ENCODE measurements at places on chromosomes 2 and 18.

DNA sequence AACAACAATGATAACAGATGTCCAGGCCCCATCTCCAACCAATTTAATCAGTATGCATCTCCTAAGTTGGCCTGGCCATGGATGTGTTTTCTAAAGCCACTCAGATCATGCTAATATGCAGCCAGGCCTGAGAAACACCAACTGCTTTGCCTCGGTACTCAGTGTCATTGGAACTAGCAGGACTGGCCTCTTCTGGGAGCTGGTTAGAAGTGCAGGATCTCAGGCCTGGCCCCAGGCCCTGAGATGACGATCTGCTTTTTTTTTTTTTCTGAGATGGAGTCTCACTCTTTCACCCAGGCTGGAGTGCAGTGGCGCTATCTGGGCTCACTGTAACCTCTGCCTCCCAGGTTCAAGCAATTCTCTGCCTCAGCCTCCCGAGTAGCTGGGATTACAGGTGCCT, 69.1 kb downstream of the IRS1 start:
- no peak for DNase-seq

DNA sequence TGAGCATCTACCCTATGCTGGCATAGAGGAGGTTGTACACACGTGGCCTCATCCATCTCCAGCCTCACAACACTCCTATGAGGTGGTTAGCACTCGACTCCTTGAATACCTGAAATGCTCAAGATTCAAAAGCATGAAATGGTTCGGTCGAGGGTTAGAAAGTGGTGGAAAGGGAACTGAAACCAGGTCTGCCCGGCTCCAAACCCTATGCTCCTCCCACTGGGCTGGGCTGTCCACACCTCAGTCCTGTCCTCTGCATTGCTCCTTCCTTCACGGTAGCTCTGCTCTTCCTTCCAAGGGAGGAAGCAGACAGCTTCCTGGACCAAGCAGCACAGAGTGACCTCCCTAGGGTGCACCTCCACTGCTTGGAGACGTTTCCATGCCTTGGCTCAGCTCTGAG, 565.2 kb upstream of the ID2 start:
- DNase-seq, result no peak

- DNase-seq, result no peak
Measured at GRCh38 chr2:38029512-38029911, 46.4 kb downstream of the CYP1B1 start.

DNA sequence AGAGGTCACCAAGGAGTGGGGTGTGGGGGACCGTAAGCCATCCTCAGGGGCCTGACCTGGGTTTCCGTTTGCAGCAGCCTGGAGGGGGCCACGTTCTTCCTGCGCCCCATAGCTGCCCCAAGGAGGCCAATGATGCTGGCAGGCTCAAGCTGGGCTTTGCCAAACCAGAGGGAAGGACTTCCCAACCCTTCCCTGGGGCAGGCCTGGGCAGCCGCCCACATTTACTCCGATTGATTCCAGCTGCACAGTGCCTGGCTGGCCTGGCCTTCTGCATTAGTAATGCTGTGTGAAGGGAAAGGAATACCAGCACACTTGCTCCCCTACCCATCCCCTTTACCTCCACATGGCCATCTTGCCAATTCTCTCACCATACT, 360.6 kb upstream of the SLC14A2 start:
- DNase-seq, result no peak

GRCh38 chr2:225010804-225011203, 31.5 kb downstream of the DOCK10 start:
- no peak for DNase-seq

DNA sequence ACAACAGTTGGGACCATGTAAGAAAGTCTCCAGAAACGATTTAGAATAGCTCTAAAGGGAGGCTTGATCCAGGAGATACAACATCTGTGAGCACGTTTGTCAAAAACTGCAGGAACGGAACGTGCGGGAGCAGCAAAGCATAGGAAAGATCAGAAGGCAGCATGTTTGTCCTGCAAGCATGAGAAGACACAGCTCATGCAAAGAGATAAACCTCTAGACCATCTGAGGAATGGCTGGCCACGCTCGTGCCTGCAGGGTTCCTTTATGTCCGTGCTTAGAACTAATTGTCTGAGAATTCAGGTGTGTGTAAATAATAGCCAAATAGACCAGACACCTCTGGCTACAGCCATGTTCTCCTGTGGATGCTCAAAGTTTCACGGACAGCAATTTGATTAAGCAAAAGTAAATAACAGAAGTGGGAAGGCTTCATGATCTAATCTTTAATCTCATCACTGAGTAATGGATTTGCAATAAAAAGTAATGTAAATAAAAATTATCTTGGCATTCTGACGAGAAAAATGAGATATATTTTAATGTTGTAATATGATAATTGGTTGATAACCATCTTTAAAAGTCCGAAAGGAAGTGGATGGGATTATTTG, 534.8 kb upstream of the CDH7 start:
- DNase-seq, result no peak

DNA sequence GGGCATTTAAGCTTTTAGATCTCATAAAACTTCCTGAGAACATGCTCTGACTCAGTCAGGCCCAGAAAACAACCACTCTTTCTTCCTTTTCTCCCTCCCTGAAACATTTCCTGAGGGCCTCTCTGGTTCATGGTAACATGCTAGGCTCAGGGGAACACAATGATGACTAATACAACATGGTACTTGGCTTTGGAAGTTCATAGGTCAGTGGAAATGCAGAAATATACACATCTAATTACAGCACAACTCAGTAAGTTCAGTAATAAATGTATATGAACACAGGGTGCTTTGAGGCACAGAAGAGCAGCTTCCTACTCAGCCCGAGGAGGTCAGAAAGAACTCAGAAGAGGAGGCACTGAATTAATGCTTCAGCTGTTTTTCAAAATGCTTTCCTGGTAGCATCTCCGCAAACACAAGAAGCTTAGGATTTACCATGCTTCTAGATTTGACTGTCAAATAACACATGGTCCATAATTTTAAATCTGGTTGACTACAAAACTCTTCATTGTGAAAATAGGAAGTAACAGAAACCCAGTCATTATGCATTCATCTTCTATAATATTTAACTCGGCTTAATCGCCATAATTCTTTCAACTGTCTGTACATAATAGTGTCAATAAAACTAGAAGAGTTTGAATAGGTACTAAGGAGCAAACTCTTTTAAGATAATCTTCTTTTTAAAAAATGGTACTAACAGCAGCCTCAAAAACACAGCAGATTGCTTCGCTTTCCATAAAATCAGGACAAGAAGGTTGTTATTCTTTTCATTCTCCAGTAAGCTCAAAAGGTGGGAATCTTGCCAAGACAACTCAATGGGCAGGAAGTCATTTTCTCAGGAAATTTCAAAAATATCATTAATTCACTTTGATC, 251.3 kb downstream of the DLGAP1 start:
- no peak for DNase-seq

DNA sequence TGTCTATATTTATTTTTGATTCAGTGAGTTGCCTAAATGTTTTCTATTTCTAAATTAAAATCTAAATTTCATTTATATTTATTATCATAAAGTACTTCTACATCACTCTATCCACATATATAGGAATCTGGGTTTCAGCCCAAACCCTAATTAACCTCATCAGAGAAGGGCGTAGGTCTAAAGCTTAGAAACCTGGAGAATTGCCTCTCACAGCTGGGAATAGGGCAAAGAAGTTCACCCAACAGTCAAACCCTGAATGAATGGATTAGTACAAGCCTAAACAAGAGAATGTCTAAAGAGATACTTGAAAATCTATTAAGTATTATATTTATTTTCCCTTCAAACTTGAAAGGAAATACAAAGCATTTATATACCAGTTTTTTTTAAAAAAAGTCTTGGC, 26.2 kb downstream of the TFPI start:
- DNase-seq, result no peak

- no peak for DNase-seq
Measured at GRCh38 chr2:28547223-28547860, 51.5 kb downstream of the PLB1 start.

- no peak for DNase-seq
Measured at GRCh38 chr2:62474176-62474575, 31.8 kb downstream of the TMEM17 start.

GRCh38 chr18:77321823-77322805, 72.5 kb downstream of the GALR1 start:
- DNase-seq, result no peak

- no peak for DNase-seq
Measured at GRCh38 chr2:226118471-226119429, 680.9 kb downstream of the IRS1 start.

DNA sequence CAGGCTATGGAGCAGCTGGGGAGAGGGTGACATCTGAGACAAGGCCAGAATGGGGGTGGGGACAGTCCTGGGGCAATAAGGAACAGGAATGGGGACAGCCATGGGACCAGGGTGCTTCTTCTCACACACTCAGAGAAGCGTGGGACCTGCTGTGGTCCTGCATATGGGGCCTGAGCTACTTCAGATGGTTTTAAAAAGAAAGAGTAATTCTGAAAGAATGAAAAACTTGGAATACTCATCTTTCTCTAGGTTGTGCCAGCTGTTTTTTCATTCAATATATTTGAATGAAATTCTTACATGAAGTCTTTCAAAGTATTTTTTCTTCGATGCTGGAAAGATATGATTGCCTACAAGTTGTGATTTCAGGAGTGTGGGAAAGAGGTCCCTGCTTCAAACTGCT, 227.5 kb upstream of the APCDD1 start:
- DNase-seq, result no peak

DNA sequence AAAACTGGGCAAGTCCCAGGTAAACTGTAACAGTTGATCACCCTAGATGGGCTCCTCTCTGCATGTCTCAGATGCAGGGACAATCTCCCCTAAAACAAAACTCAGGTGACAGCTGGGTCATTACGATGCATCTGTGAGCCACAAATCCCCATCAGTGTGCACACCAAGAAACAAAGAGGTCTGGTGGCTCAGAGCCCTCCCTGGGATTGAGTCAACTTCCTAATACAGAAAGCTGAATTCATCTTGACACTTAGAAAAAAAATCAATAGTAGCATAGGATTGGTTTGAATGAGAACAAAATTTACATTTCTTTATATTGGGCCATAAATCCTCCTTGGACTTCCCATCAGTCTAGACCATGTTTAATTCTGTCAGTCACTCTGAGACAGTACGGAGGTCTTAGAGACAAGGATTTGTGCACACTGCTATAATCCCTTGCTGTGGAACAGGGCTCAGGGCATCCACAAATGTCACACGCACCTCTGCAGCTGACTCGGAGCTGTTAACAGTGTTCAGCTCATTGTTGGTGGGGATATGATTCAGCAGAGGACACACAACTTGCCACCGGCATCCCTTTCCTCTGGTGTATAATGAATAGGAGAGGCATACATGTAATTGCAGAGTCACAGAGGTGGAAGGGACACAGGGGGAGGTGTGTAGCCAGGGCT, 44.5 kb upstream of the DAPL1 start:
- DNase-seq, result no peak

DNA sequence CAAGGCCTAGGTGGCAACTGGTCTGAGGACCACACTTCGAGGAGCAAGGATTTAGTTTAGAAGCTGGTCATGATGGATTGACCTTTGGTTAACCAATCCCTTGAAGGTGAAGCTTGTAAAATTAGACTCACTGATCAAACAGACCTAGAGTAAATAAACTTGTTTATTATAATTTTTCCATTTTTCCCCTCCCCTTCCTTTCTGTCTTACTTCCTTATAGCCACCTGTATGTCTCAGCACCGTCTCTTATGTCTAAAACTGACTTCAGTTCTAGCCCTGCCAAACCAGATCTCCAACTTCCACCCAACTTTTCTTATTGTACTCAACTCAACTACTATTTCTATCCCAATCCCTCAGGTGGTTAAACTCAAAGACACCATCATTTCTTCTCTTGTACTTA, 92.8 kb upstream of the THOC1 start:
- no peak for DNase-seq

GRCh38 chr2:207944334-207944733, 81.0 kb downstream of the PLEKHM3 start:
- DNase-seq, result no peak

- no peak for DNase-seq
Measured at GRCh38 chr18:59516356-59517155, 157.5 kb upstream of the LMAN1 start.

DNA sequence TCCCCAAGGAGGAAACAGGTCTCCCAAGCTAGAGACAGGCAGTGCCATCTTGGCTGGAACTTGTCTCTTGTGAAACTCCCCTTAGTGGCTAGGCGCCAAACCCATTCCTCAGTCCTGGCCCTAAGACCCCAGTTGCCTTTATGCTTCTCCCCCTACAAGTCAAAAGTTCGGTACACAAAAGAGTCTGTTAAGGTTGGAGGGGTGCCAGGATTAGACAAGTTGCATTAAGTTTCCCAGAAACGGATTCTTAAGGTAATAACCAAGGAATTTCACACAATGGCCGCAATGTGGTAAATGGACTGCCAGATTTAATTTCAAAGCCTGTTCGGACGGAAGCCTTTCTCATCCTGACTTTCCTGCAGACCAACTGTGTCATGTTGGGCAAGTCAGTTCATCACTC, 80.7 kb downstream of the CCBE1 start:
- DNase-seq, result no peak

- DNase-seq, result no peak
Measured at GRCh38 chr2:11753452-11753885, 7.0 kb downstream of the LPIN1 start.

DNA sequence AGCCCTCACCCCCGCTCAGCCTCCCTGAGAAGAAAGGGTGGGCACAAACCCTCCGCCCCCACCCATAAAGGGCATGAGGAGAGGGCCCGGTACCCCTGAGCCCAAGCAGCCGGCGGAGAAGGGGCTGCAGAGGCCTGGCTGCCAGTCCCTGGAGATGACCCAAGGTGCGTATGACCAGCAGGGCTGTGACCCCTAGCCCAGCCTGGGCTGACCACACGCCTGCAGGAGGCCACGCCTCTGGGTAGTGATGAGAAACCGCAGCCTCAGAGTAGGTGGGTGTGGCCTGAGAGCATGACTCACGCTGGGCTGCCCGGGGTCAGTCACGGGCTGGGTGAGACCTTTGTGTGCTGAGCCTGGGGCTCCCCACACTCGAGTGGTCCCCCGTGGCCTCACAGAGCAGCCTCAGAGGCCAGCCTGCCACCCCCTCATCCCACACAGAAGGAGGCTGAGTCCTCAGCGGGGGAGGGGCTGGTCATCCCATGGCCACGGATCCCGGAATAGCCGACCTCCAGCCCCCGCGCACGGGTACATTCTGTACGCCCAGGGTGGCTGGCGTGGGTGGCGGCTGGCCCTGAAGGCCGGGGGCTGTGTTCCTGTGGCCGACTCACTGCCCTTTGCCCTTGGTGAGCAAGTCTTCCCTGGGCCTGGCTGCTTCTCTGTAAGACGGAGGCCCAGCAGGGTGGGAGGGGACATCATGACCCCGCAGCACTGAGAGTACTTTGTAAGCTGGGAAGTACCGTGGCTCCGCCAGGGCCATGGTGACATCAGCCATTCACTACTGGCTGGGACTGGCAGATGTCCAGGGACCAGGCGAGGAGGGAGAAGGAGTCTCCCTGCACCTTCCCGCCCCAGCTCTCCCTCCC, 110.8 kb upstream of the OTOS start:
- DNase-seq, result no peak

- DNase-seq, result no peak
Measured at GRCh38 chr2:46367286-46367685, 70.1 kb downstream of the EPAS1 start.

DNA sequence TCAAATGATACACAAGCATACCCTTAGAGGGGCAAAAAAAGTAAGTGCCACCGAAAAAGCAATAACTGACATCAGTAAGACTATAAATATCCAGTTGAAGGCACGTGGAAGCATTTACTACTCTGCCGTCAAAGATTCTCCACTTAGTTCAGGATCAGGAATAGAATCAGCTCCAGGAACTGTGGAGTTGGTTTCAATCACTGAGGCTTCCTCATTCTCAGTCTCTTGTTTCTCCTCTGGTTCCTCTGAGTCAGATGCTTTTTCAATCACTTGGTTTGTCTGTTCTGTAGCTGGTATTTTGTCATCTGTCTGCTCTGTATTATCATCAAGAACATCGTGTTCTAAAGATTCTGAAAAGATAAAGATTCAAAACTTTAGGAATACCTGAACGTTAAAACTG, 72.2 kb downstream of the LNPK start:
- no peak for DNase-seq

All from stimulated activated CD8-positive, alpha-beta memory T cell treated with anti-CD3 and anti-CD28 coated beads, Interleukin-4, amount 100 ng/mL, for 1 hour (primary cell).